ENCODE measurements at places on chromosomes 1 and 21. TPM values are rescaled to one million over a fixed set of nuclear protein-coding genes. Genes with fewer than 3 reads are reported as not detected.

The ALG14 gene
- 0.79 TPM for total RNA-seq

The IGSF5 gene
- not detected for total RNA-seq

DNA sequence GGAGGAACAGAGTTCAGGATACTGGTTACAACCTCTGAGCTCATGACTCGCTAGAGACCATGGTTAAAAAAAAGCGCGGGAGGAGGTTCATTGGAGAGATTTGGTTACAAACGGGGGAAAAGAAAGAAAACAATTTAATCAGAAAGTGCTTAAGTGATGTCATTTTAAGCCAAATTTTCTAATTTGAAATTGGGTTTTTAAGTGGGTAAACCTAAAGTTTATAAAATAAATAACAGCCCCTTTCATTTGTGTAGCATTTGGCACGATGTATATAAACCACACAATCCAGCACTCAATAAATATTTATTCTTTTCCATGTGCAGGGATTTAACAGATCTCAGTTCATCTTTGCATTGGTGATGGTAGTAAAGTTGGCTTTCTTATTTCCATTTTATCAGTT lies 7.0 kb upstream of the DPT start:
- no peak for DNase-seq

- DNase-seq, result no peak
Observed at GRCh38 chr1:22229379-22229778, 86.5 kb upstream of the WNT4 start.

- DNase-seq, result no peak
Observed at GRCh38 chr21:41780337-41781049, 13.6 kb upstream of the RIPK4 start.

DNA sequence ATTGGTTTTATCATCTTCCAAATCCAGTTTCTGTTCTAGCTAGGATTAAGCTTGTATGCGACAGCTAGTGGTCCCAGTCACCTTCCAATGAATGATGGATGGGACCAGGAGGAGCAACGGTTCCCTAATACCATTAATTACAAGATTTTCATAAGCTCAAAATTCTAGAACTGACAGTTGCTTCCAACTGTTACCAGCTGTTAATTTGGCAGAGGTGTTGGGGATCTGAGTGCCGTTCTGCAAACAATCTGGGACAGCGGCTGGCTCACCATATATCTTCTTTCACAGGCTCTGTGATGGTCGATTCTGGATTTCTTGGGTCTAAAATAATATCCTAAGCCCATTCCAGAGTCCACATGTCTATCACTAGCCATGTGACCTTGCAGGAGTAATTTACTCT lies 34.5 kb upstream of the RALGPS2 start:
- DNase-seq, result no peak

GRCh38 chr1:110616587-110616986 lies 10.4 kb upstream of the KCNA2 start:
- DNase-seq, result no peak

DNA sequence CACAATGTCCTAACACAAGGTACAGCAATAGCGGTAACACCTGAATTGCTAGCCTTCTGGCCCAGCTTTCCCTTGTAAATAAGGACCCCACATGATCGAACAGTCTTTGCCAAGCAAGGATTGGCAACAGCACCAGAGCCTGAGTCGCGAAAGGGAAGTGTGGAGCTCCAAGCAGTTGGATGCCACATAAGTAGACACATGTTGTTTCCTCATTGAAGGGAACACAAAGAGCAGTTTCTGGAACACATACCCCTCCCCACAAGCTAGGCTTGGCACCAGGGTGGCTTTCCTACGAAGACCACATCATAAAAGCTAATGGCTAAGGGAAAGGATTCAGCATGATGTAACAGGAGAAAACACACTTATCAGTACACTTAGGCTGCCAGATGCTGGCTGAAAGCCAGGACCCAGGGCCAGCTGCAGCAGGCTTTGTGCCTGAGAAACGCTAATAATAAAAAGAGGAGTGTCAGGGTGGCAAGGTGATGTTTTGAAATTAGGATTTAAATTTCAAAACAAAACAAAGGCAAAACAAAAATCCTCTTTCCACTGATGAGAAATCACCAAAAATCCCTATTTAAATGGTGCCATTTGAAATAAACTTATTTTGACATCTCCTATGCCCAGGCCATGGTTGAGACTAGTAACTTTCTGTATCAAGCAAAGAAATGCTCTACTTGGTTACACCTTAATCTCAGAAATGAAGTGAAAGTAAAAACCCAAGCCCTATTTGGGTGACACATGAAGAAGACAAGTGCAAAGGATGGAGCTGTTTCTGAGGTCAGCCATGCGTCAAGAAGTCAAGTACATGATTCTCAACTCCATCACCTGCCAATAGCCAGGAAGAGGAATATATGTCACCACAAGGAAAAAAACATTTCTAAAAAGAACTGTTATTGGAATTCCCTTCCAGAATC lies 11.9 kb upstream of the CPLANE2 start:
- peak; percentile 44 for DNase-seq

- DNase-seq, result no peak
Observed at GRCh38 chr1:116340506-116341231, 32.4 kb upstream of the ATP1A1 start.

DNA sequence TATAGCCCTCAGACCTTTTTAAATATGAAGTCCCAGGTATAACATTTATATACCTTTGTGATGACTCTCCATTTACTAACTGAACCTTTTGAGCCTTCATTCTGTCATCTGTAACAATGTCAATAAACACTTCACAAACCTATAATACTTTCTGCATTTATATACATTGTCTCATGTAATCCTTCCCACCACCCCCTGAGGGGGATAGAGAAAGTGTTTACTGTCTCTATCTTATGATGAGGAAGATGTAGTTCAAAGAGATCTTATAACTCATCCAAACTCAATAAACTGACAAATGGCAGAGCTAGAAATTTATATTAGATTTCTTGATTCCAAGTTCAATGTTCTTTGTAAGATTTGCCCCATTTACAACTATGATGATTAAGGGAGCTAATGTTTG lies 48.3 kb upstream of the CR2 start:
- DNase-seq, result no peak

Data from omental fat pad (tissue), 4 donors.